Skeletal muscle tissue (tissue), 5 donors: ENCODE measurements at places on chromosomes 6 and 20. TPM values are rescaled to one million over a fixed set of nuclear protein-coding genes. Genes with fewer than 3 reads are reported as not detected.

Gene BMP6
- 2.1 TPM for total RNA-seq

Gene SLC4A11
- under 0.01 TPM for total RNA-seq

Gene SLC32A1
- total RNA-seq = not detected

Gene TP53TG5
- total RNA-seq = not detected

Gene TPMT
- 2.1 TPM for total RNA-seq

Gene PTCHD4
- 0.52 TPM for total RNA-seq

Gene LINC00237
- total RNA-seq = 0.52 TPM

Gene HDGFL1
- total RNA-seq = not detected

Gene ANGPT4
- under 0.01 TPM for total RNA-seq

Gene PHACTR2
- 38.1 TPM for total RNA-seq

Gene RTN4IP1
- 8.4 TPM for total RNA-seq

Gene LHFPL5
- not detected for total RNA-seq

Gene KCNK15
- under 0.01 TPM for total RNA-seq

Gene RALGAPB
- 23.0 TPM for total RNA-seq

Gene UBE2C
- 10.4 TPM for total RNA-seq

Gene ALDH5A1
- 5.2 TPM for total RNA-seq

Gene TAPBP
- total RNA-seq = 16.7 TPM

Gene CFB
- 3.7 TPM for total RNA-seq

Gene SYNCRIP
- 62.6 TPM for total RNA-seq

Gene POPDC3
- total RNA-seq = 52.2 TPM

Gene TSPO2
- 1.0 TPM for total RNA-seq

Gene GMDS
- 7.8 TPM for total RNA-seq

Gene MAPK13
- 3.1 TPM for total RNA-seq

Gene CEP43
- total RNA-seq = 16.7 TPM

Gene IMPG1
- 0.52 TPM for total RNA-seq

Gene GPLD1
- 2.6 TPM for total RNA-seq

Gene MICAL1
- total RNA-seq = 32.4 TPM

Gene C20orf96
- 1.0 TPM for total RNA-seq

Gene DNAH8
- 14.6 TPM for total RNA-seq

Gene CDH4
- total RNA-seq = 0.52 TPM

Gene CD83
- 13.6 TPM for total RNA-seq

Gene HEY2
- total RNA-seq = 7.3 TPM

Gene SLA2
- not detected for total RNA-seq

Gene ATP9A
- total RNA-seq = 56.4 TPM

Gene RGS19
- total RNA-seq = 5.2 TPM

Gene PRL
- total RNA-seq = 1.0 TPM

Gene DAAM2
- 31.8 TPM for total RNA-seq

Gene AVP
- total RNA-seq = not detected

Gene COL12A1
- 474 TPM for total RNA-seq

Gene CLPSL2
- not detected for total RNA-seq

Gene TREM2
- total RNA-seq = 0.52 TPM

Gene PI3
- total RNA-seq = not detected

Gene SEMG1
- not detected for total RNA-seq

Gene HRH3
- total RNA-seq = 0.52 TPM

Gene CLIC1
- total RNA-seq = 152 TPM

Gene BPIFB4
- not detected for total RNA-seq

Gene RRAGD
- 65.8 TPM for total RNA-seq

Gene MLIP
- total RNA-seq = 27.7 TPM

Gene MYH7B
- total RNA-seq = 19.3 TPM

Gene RSPO3
- 6.3 TPM for total RNA-seq

Gene ANKEF1
- total RNA-seq = 1.0 TPM

Gene CGA
- not detected for total RNA-seq

Gene CRISP3
- total RNA-seq = not detected

Gene GLP1R
- total RNA-seq = not detected

Gene FUCA2
- total RNA-seq = 19.3 TPM

Gene PPP2R5D
- 31.3 TPM for total RNA-seq

Gene FOXA2
- total RNA-seq = not detected

Gene CAGE1
- not detected for total RNA-seq

Gene ZC2HC1B
- not detected for total RNA-seq
